D721Med (cell line): ENCODE measurements at places on chromosomes 2 and 18.
A peak's percentile ranks its signal among the peaks of the same experiment; 100 is the strongest.

DNA sequence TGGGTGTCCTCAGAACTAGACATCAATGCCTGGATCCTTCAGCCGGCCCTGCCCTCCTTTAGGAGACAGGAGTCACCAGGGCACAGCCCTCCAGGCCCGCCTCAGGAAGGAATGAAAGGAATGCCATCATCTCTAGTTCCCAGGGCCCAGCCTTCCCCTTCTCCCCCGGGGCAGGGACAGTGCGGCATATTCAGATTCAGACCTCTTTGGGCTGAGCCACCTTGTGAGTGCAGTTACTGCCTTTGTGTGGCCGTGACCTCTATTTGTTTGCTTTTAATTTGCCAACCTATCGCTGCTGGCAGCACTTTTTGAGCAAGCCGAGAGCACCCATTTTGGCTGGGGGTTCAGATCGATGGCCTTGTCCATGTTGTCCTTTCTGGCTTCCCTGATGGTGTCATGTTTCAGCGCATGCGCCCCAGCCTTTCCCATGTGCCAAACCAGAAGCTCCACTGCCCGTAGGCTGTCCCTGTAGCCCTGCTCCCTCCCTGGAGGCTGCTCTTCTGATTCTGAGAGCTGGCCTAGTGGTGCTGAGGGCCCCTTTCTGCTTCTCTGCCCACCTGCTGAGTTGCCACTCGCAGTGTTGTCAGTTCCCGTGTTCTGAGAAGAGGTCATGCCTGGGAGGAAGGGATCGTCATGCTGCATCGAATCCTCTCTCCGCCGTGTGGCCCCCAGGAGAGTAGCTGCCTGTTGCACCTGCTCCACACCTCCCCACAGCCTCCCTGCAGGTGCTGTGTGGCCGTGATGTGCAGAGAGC lies 10.9 kb downstream of the ANKRD23 start:
- no peak for DNase-seq

GRCh38 chr2:120736624-120737339 lies 1.1 kb downstream of the GLI2 start:
- peak; percentile 47 for DNase-seq

DNA sequence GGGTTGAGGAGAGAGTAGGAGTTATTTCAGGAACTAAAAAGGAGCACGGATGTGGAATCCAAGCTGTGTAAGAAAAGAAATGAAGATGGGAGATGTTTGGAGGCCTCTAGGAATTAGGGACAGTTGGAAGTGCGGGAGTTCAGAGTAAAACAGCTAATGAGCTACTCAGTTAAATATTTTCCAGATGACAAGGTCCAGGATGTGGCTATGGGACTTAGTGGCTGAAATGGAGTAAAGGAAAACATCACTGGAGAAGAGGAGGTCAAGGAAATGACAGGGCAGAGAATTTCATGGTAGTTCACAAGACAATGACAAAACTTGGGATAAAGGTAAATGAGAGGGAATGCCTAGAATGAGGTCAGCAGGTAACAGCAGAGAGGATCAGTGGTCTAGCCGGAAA lies 13.0 kb downstream of the GPR155 start:
- DNase-seq = no peak

GRCh38 chr2:236691799-236692167 lies 122.2 kb downstream of the ACKR3 start:
- no peak for DNase-seq

DNA sequence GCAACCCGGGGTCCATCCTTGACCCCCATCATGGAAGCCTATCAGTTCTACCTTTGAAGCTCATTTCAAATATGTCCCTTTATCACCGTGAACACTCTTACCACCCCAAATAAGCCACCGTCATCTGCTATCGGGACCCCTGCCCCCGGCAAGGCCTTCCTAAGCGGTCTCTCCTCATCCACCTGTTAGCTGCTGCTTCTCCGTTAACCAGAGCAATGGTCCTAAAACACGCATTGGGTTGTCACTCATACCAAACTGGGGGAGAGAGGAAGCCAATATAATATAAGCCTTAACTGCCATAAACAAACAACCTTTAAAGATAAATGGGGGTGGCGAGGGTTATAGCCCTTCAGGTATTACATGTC lies 680 bp downstream of the ASNSD1 start:
- DNase-seq = no peak

- no peak for DNase-seq
Measured at GRCh38 chr2:1739961-1740715, 4.2 kb downstream of the PXDN start.

DNA sequence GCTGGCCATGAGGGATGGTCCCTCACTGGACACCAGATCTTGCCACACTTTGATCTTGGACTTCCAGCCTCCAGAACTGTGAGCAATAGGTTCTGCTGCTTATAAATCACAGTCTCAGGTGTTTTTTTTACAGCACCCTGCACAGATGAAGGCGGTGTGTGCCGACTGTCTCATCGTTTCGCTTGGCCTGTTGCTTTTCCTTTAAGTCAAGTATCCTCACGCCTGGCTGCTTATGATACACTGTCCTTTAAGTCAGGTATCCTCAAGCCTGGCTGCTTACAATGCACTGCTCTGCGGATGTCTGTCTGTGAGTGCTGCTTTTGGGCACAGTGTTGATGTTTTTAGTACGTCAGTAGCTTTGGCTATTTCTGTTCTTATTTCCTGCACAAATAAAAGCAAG lies 40.3 kb downstream of the SALL3 start:
- DNase-seq = no peak

- no peak for DNase-seq
Measured at GRCh38 chr2:143160732-143161707, 31.8 kb downstream of the ARHGAP15 start.

DNA sequence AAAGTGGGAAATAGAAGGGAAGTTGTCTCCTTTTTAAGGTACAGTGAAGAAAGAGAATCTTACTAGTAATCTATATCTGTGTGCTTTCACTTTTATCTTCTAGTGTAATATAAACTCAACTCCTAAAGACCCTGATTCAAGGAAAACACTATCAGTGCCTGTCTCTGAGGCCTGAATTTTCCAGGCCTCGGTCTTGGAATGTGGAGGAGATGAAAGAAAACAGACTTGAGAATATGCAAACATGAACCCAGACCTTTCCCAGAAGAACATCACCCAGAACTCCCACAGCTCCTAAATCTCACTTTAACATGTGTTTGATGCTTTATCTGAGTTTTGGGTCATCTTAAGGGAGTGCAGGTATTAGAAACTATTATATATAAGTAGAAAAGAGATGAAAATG lies 51.8 kb downstream of the EPB41L5 start:
- no peak for DNase-seq

DNA sequence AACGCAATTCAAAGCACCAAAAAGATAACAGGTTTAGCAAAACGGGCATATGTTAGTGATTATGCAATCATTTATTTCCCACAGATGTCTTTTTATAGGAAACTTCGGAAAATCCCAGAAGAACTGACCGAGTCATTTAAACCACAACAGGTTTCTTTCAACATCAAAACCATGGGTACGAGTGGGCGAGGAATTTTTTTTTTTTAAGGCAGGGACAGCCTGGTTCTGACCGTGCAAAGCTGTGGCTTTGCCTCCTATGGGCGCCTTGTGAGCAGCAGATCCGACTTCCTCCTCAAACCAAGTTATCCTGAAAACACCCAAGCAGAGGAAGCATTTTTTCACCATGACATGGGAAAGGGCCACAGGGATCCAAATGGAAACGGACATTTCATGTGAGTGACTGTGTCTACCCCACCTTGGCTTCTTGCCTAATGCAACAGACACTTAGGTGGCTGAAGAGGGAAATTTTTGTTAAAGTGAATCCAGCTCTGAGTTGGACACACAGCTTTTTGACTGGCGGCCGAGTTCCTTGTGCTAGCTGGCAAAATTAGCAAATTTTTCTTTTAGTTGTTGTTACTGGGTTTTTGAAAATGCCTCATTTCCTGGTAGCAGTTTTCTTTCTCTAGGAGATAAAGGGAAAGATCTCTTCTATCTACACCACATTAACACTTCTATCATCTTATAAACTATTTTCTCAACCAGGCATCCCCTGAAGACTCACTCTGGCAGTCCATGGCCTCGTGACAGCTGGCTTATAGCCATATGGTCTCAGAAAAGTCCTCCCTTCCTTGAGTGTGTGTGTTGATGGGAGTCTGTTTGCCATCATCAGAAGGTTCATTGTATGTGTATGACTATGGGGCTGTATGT lies 487.4 kb upstream of the ZEB2 start:
- DNase-seq = no peak

DNA sequence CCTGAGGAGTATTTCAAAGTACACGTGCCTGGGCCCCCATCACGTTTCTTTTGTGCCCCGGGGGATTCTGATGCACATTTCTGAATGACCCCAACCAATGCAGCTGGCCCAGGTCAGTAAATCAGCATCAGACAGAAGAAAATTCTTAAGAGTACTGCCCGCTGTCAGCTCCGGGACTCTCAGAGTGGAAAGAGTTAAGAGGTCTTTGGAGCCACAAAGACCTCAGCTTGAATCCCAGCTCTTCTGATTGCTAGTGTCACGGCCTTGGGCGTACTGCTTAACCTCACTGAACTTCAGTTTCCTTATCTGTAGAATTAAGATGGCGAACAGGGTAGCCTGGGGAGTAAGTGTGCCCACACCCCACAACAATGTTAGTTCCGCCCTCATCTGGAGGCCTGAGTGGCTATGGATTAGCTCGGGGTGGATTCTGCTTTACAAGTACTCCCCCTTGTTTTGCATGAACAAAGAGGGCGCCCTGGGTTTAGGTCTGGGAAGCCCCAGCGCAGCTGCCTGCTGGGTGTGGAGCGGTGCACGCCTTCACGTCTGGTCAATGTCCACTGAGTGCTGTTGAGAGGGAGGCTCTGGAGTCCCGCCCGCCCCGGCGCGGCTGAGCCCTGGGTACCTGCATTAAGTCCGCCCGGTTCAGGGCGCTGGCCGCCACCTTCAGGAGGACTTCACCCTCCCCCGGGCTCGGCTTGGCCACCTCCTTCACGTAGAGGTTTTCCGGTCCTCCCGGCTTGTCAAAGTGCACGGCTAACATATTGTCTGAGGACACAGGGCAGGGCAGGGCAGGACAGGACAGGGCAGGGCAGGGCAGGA lies 858 bp downstream of the TP53I3 start:
- peak; percentile 66 for DNase-seq
